ENCODE measurements at places on chromosomes 1 and 21.

- DNase-seq: no peak
These were observed 88.6 kb downstream of the ADAMTS1 start for GRCh38 chr21:26756491-26757159.

GRCh38 chr1:18018366-18018765, 89.2 kb upstream of the IGSF21 start:
- DNase-seq: no peak

DNA sequence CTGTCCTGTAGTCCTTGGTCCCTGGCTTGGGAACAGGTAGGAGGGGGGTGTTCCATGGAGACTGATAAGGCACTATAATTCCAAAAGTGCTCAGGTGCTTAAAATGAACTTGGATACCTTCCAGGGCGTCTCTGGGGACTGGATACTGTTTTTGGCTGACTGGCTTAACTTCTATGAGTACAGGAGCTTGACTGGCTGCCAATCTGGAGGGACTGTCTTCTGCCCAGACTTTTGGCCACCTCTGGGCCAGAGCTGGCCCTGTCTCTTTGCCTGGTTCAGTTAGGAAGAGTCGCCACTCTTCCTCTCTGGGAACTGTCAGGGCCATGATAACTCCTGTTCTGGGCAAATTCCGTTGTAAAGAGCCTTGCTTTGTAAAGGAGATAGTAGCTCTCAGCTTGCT, 407.0 kb downstream of the TGFB2 start:
- no peak for DNase-seq

DNA sequence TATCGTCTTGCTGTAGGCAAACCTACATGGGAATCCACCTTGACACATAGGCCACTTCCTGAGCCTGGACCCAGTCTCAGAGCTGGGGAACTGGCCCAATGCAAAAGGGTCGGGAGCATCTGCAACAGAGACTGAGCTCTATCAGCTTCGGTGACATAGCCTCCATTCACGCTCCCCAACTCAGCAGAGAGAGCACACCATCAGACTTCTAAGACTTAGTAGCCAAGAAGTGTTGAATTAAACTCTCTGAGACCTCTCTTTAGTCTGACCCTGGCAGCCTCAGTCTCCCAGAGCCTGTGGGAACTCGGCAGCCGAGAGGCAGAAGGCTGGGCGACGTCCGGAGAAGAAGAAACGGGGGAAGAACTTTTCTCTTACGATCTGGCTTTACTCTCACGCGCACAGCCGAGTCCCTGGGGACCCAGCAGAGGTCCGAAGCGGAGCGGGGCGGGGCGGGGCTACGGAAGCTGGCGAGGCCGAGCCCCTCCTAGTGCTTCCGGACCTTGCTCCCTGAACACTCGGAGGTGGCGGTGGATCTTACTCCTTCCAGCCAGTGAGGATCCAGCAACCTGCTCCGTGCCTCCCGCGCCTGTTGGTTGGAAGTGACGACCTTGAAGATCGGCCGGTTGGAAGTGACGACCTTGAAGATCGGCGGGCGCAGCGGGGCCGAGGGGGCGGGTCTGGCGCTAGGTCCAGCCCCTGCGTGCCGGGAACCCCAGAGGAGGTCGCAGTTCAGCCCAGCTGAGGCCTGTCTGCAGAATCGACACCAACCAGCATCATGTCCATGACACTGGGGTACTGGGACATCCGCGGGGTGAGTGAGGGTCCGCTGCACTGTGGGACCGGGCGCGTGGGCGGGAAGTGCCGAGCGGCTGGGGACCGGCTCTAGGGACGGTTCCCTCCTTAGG, at the start of gene GSTM4:
Gene GSTM4 (plus strand): TSS at position 485 of the 905 bp plus-strand sequence. CDS start 291 bp downstream, at position 776.
- peak; percentile 25 for DNase-seq

DNA sequence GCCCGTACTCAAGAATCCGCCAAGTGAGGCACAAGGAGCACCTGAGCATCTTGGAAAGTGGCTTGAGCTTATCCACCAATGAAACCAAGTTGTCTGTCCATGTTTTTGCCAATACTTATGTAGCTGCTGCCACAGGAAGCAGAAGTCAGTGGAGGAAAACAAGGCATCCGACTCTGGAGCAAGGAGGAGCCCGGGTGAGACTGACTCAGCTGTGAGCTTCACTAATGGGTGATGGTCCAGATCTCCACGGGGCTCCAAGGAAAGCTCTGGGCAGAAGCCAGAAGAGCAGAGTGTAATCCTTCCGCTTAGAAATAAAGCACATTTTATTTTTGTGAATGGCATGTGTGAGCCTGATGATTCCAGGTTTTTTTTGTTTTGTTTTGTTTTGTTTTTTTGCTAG, 12.3 kb upstream of the SSR2 start:
- no peak for DNase-seq

GRCh38 chr1:183330335-183330734, 87.8 kb downstream of the NMNAT2 start:
- no peak for DNase-seq

GRCh38 chr1:67747671-67748546, 62.9 kb downstream of the GADD45A start:
- DNase-seq: no peak

GRCh38 chr1:184463680-184464079, 76.9 kb downstream of the C1orf21 start:
- no peak for DNase-seq

DNA sequence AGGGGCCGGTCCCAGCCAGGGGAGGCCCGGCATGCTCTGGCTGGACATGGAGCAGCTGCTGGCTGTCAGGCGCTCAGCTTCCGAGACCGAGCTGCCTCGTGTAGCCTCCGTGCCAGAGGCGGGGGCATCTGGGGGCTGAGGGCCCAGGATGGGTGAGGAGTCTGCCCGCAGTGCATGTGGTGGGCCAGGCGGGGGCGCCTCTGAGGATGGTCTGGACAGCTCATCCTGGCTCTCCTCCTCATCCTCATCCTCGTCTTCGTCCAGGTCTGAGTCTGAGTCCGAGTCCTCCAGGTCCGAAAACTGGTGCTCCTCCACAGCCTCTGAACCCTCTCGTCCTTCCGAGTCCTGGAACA, 28.9 kb upstream of the EDN2 start:
- no peak for DNase-seq

DNA sequence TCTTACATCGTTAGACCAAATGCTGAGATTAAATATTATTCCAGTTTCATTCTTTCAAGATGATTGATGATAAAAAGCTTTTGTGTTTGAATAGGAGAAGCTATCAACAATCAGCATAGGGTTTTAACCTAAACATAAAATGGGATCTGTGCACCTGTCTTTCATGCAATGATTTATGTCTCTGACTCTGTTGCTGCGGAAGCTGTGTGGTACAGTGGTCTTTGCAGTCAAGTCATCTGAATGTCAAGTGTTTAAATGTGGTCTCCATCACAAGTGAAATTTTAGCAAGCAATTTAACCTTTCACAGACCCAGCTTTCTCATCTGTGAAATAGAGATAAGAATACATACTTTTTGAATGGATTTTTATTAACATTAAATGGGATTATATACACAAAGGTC, 107.2 kb downstream of the PLPPR5 start:
- DNase-seq: no peak

DNA sequence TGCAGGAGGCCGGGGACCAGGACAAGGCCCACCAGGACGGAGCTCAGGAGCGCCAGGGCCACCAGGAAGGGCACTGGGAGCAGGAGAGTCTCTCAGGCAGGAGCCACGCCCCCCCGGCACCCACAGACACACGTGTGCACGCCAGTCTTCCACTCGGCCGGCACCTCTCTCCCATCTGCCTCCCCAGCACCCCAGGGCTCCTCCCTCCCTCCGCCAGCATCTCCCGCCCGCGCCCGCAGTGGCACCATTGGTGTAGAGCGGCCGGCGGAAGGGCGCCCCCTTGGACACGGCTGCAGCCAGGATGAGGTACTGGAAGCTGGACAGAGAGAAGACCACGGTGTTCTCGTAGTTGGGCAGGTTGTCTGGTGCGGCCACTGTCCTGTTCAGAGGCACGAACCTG, 6.1 kb upstream of the MFAP2 start:
- DNase-seq: no peak

Measured in stimulated activated CD4-positive, alpha-beta T cell treated with anti-CD3 and anti-CD28 coated beads, Interleukin-15, amount 100 ng/mL, for 1 hour (primary cell).